Dorsolateral prefrontal cortex (tissue), 122 donors: ENCODE measurements at places on chromosomes 6 and 20.

GRCh38 chr6:6243846-6244245 lies 76.6 kb downstream of the F13A1 start:
- DNase-seq = no peak

- DNase-seq = no peak
These were observed 197.3 kb upstream of the PROKR2 start for GRCh38 chr20:5513975-5514516.

DNA sequence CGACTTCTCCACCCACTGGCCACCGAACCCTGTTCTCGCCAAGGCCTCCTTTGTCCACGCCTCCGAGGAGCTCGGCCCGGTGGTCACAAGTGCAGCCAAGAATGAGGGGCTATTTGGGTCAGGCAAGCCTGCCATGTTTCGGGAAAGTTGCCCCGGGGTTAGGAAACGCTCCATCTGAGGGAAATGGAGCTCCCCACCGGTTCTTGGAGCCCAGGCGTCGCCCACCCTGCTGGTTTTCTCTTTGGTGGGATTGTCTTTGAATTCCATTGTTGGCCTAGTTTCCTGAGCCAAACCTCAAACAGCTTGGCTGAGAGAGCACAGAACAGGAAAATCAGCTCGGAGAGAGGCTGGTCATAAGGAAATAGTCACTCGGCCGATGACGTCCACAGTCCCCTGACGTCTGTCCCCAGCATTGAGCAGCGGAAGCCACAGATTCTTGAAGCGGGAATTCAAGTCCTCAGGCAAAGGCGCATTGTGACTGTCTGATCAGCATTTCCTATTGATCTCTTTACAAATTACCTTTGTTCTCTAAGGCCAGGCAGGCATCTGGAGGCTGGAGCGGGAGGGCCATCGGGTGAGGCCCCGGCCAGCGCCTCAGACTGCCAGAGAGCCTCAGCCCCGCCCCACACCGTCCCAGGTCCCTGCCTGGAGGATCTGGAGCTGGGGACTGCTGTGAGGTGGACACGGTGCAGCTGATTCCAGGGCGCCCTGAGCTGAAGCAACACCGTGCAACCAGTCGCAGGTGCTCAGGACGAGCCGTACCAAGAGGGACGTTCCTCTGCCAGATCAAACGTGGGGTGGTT lies 138.6 kb downstream of the DLL1 start:
- DNase-seq = peak; percentile 70

GRCh38 chr20:32386091-32386490 lies 28.0 kb downstream of the ASXL1 start:
- DNase-seq = no peak

DNA sequence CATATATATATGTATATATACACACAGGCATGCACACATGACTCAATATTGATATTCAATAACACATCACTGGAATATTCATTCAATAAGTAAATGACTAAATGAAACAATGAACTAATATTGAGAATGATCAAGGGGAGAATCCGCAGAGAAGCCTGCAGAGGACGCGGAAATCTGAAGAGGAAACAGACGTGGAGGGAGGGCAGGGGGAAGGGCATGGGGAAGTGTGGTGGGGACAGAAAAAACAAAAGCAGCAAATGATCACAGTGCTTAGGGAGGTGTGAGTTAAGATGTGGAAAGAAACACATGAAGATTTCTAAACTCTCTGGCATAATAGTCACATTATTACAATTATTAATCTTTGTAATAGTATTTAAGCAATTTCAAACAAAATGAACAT lies 14.5 kb downstream of the PERP start:
- no peak for DNase-seq

DNA sequence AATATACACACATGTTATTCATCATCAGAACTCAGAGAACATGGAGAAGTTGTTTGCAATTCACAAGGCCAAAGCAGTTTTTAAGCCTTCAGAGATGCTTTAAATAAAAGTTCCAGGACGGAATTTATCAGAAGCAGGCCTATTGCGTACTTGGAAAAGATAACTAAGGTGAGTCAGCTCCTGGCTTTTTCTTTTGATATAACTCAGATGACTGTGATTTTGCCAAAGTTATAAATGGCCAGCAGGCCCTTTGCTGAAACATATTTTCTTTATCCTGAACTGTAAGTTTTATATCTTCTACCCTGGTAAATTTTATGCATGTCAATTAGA lies 55.0 kb upstream of the PLCB1 start:
- no peak for DNase-seq

DNA sequence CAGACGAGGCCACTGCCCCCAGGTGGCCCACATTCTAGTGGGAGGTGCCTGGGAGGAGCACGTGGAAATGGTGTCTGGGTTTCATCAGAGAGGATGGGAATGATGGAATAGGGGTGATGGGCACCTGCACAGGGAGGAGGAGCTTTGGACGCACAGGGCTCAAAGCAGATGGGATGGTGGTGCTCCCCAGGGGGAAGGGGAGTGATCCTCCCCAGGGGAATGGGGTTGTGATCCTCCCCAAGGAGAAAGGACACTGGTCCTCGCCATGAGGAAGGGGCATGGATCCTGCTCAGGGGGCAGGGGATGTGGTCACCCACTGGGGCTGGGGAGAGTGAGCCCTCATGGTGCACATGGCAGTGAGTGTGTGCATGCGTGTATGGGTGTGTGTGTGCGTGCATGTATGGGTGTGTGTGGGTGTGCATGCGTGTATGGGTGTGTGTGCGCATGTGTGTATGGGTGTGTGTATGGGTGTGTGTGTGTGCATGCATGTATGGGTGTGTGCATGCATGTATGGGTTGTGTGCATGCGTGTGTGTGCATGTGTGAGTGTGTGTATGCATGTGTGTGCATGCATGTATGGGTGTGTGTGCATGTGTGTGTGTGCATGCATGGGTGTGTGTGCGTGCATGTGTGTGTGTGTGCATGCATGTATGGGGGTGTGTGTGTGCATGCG lies 49.7 kb upstream of the SLCO4A1 start:
- no peak for DNase-seq
